ENCODE measurements at places on chromosomes 1 and 21.

- DNase-seq: peak; percentile 51
Observed at GRCh38 chr1:67429528-67430357, 459 bp downstream of the SERBP1 start.

DNA sequence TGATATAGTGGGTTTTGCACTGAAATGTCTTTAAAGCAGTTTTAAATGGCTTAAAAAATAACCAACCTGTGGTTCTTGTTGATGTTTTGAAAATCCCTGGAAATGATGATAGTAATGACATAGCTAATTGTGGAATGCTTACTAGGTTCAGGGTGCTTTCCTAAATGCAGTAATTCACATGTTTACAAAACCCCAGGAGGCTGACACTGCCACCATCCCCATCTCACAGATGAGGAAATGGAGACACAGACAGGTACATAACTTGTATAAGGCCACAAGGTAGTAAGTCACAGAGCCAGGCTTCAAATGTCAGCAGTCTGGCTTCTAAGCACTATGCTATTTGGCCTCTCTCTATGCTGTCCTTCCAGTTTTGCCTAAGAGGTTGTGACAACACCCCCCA, 40.6 kb downstream of the C8B start:
- DNase-seq: no peak

DNA sequence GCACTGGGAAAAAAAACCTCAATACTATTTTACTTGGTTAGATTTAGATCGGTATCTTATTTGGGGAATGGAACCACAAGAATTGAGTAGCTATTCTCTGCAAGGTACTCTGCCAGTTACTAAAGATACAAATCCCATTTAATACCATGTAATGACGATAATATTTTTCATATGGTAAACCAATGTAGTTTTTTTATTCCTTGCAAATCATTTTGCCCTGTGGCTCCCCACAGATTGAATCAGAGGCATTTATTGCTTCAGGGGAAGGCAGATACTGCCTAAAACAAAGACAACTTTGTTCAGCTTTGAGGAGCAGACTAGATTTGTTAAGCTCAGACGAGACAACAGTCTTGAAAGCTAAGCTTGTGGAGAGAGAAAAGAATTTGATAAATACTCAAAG, 226.7 kb upstream of the RUNX1 start:
- no peak for DNase-seq

DNA sequence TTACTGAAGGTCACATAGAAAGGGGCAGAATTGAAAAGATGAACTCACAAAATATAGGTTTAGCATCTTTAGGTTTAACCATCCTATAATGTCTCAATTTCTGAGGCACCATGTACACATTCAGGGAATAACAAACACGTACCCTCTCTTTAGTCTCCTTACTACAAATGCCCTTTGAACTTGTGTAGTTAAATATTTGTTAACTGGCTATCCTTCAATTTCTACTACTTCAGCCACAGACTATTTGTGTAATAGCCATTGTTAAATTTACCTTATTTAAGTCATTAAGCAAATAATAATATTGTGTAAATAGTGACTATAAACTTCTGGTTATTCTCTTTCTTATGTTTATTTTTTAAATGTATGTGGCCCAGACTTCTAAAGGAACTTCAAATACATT, 600.5 kb downstream of the KCNT2 start:
- DNase-seq: no peak

- DNase-seq: peak; percentile 61
Observed at GRCh38 chr1:215526147-215526845, 40.8 kb upstream of the KCTD3 start.

GRCh38 chr21:15005391-15005790, 59.4 kb downstream of the NRIP1 start:
- peak; percentile 24 for DNase-seq

- no peak for DNase-seq
Observed at GRCh38 chr1:246146804-246147523, 360.1 kb downstream of the SMYD3 start.

DNA sequence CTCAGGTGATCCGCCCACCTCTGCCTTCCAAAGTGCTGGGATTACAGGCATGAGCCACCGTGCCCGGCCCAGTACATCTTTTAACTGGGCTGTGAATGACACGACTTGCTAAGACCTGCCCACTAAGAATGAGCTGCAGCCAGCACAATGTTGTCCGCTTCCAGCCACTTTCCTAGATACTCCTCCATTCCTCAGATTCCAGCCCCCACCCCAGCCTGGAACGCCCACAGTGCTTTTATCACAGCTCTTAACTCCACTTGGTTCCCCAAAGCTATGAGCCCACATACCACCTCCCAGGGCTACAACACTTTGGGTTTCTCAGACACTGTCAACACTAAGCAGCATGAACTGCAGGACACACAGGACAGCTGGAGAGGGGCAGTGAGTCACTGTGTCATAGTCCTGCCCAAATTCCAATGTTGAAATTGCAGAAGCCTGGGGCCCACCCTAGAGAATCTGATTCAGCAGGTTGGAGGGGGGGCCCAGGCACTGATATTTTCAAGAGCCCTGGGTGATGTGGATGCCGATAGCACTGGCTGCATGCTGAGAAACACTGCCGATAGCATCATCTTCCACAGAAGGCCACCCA, 58.0 kb downstream of the ACBD3 start:
- DNase-seq: peak; percentile 24

DNA sequence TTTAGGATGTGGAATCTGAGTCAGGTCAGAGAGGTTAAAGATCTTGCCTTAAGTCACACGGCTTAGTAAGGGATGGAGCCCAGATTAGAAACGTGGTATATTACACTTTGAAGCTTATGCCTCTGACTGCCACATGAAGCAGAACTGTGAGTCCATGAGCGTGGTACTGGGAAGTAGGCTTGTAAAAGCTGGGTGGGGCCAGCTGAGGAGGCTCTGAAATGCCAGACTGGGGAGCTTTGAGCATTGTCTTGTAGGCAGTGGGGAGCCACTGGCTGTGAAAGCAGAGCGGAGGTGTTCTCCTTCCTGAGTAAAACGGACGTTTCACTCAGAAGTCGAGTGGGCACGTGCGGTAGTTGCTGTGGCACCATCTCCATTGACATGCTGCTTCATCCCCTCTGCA, 72.6 kb upstream of the USP24 start:
- no peak for DNase-seq

GRCh38 chr1:219676012-219676765, 63.3 kb upstream of the ZC3H11B start:
- DNase-seq: no peak

DNA sequence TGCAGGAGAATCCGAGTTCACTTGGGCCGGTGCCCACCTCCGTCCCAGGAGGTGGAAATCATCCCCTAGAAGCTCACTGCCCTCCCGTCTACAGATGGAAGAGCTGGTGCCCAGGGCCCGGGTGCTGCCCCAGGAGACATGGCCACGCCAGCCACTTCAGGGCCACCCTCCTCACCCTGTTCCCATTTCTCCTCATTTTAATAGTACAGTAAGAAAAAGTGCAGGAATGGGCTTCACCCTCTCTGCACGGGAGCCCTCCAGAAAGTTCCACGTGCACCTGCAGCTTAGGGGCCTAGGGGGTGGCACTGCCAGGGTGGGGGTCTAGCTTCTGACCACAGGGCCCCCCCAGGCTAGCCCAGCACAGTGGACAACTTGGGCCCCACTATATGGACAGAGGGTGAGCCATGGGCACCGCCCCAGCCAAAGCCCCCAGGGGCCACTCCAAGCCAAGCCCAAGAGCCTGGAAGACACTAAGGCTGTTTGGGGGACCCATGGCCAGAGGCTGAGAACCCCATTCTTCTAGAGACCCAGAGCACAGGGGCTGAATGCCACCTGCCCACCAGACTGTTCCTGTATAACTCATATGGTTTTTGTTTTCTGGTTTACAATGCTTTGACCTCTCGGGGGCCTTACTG, 3.4 kb upstream of the FTCD start:
- no peak for DNase-seq

DNA sequence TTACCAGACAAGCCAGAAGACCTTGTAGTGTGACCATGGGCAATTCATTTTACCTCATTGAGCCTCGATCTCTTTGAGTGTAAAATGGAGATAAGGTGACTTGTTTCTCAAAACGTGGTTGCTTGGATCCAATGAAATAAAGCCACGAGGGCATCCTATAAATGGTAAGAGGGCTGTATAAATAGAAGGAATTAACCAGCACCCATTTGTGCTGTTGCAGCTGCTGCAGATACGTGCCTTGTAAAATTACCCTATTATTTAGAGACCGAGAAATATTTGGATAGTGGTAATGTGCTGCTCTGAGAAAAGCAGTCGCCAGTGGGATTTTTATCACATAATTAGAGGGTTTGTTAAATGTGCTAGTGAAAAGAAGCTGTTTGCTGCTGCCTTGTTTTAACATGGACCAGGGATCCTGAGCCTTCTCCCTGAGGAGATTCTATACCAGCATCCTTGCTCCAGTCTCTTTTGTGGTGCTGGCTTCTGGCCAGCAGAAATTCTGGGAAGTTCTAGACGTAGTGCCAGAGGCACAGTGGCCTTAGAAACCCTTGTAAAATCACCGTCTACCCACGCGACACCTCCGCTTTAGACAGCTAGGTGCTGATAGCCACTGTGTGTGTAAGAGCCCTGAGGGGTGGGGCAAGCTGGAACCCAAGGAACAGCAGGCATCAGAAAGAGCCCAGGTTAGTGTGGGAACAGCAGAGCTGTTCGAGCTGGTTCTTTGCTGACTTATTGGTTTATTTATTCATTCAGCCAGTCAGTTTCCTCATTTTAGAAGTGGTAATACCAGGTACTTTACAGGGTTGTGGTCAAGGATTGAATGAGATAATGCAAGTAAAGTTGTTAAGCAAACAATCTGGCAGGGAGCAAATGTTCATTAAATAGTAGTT, 137.5 kb downstream of the NOS1AP start:
- DNase-seq: no peak

GRCh38 chr1:111967067-111967690, 22.3 kb downstream of the KCND3 start:
- DNase-seq: no peak

Measured in muscle of leg (tissue), 16 donors.